PC-9 (cell line): ENCODE measurements at places on chromosomes 12 and 14. TPM values are rescaled to one million over a fixed set of nuclear protein-coding genes. Genes with fewer than 3 reads are reported as not detected.

The TMEM52B gene
- 2.6 and 4.2 TPM in 2 replicates for total RNA-seq

The DNAH10 gene
- not detected in 2 replicates for total RNA-seq

The GSG1 gene
- 0.41 TPM in 1 of 2 replicates, not detected in the other for total RNA-seq

The LRTM2 gene
- not detected in 2 replicates for total RNA-seq

The TBX5 gene
- total RNA-seq, result not detected in 2 replicates

The SLC5A8 gene
- not detected in 2 replicates for total RNA-seq

The NFE2 gene
- 1.5 and 1.7 TPM in 2 replicates for total RNA-seq

The ATG2B gene
- total RNA-seq, result 3.9 and 6.6 TPM in 2 replicates

The DEGS2 gene
- 0.11 and 0.15 TPM in 2 replicates for total RNA-seq

The MGAT4C gene
- not detected in 2 replicates for total RNA-seq

The RPL6 gene
- 1,421 and 1,543 TPM in 2 replicates for total RNA-seq

The LTBP2 gene
- total RNA-seq, result 121 and 124 TPM in 2 replicates

The TMTC2 gene
- total RNA-seq, result 8.3 and 8.6 TPM in 2 replicates

The AP1G2 gene
- 128 and 160 TPM in 2 replicates for total RNA-seq
